ENCODE measurements at places on chromosomes 12 and 14.

DNA sequence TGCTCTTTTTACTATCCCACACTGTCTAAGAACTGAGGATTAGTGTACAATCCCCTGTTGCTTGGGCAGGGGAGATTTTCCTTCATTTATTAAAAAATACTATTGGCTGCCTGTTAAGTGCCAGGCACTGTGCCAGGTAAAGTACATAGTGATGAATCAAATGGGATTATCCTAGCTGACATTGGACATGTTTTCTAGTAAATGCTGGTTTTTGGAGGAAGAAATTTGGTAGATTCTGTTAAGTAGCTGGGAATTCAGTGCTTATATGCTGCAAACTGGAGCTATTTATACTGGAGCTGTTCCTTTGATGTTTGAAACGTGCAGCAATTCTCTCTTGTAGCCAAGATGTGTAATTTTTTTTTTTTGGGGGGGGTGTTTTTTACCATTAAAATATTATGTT, 299.6 kb downstream of the EMP1 start:
- DNase-seq = no peak

DNA sequence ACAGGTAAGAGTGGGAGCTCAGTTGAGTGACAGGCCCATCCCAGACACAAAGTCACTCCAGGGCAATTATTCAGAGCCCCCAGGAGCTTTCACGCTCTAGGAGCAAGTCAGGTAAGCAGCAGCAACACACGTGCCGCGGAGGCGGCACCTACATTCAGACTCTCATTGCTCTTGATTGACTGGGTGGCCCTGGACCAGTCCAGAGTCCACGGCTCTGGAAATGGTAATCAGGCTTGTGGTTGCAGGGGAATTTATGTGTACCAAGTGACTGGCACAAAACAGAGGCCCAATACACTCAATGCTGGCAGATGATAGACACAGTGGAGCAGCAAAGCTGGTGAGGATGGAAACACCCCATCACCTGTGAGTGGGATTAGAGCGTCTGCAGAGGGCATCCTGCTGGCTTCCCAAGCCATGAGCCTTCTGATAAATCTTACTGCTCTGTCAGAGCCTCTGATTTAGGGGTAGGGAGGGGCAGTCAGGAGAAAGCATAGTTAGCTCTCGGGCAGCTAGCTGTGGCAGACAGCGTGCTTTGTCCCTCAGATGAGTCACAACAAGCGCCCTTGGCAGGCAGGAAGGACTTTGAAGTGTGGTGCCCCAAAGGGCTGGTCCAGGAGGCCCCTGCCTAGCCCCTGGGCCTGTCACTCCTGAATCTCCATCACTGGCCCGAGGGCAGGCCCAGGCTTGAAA, 344.7 kb downstream of the CACNA1C start:
- DNase-seq = no peak

GRCh38 chr12:108858311-108859074, 1.1 kb upstream of the SSH1 start:
- peak; percentile 68 for DNase-seq

DNA sequence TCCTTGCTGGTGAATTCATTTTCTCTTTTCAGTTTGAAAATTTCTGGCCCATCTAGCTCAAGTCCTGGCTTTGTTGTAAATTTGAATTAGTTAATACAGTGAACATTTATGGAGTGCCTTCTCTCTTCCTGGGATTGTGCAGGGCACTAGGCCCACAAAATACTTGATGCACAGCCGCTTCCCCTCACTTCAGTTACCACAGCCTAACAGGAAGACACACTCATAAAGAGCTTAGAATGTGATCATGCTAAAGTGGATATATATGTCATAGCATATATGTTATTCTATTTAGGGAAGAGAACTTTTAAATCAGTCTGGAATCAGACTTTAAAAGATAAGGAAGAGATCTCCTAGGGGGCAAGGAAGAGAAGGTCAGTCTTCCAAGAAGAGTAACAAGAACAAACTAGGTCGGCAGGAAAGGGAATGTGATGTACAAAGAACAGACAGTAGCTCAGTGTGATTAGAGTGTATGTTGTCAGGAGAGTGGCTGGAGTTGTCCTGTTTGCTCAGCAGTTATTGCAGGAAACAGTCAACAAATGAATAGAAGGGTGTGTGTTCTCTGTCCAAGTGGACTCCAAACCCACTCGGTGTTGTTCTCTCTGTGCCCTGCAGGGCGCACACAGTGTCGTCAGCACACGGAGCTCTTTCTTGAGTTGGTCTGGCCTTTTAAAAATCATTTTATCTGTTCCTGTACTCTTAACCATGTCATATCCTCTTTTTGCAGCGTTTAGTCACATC, 74.4 kb downstream of the DAAM1 start:
- no peak for DNase-seq

DNA sequence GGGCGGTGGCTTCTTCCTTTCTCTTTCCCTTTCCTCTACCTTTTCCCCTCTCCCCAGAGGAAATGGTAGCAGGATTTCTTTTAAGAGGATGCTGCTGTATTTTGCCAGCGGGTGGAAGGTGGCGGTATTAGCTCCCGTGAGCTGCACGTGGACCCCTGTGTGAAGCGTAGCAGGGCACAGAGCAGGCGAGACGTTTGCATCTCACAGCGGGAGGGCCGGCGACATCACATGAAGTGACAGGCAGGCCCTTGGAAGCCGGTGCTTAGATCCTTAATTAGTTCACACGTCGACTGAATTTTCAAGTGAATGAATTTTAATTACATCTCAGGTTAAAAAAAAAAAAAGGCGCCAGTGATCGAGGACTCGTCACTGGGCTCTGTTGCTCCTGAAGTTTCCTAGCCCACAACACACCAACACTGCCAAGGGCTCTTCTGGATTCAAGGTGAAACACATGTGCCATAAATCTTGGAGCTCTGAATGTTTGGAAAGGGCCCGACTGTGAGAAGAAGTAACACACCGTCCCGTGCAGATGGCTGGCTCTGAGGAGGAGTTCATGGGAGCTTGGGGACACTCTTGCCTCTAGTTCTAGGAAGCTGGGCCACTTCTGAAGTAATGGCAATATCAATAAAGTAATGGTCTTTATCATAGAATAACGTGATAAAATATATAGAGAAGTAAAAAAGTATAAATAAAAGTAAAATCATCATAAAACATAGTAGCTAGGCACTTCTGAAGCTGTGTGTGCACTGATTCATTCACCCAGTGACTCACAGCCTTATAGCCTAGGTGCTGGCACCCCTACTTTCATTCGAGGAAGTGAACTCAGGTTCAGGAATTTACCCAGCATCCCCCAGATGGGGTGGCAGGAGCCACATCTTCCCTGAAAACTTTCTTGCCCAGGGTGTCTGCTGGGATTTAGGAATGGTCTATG, 75.3 kb downstream of the AACS start:
- no peak for DNase-seq

DNA sequence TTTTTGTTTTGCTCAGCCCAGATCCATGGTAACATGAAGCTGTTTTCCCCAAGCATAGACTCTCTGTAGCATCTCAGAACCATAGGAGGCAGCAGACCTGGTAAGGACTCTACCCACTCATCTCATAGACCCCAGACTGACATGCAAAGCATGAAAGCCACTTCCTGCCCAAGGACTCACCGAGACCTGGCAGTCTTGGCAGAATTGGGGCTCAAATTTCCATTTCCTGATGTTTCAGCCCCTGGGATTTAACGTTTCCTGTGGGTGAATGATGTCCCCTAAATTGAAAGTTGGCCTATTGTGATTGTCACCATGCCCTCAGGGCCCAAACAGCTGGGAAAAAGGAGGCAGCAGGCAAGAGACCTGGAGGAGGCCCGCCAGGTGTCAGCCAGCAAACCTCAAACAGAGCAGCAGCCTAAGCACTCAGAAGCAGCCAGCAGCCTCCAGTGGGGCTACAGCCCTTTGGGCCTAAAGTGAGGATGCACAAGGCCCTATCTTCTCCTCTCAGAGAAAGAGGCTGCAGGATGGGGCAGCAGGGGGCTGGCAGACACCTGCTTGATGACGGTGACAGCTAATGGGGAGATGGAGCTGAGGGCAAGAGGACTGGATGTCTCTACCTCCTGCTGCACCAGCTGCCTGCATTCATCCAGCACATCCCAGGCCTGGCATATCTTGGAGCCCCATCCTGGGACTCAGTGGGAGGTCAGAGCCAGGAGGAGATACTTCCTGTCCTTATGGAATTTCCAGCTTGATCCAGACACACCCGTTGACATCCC, 8.5 kb downstream of the KRT85 start:
- no peak for DNase-seq

Measured in midbrain (tissue), 1 donor.